CD4-positive, alpha-beta T cell treated with Interleukin-17A for 1 hour (primary cell): ENCODE measurements at places on chromosomes 7 and 10.
A peak's percentile ranks its signal among the peaks of the same experiment; 100 is the strongest.

DNA sequence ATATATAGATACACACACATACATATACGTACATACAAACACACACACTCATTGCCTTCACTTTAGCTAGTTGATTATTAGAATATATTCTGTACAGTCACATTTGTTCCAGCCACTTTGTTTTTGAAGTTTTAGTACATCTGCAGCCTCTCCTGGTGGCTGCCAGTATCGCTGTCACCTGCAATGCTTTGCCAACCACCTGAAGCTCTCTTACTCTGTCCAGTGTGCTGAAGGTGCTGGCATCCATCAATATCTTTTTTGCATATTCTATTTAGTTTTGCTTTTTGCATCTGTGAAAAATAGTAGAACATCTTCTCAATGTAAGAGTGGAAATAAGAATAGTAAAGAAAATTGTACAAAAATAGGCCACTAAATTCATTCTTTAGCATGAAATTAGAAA lies 388.6 kb downstream of the EXOC4 start:
- no peak for DNase-seq

DNA sequence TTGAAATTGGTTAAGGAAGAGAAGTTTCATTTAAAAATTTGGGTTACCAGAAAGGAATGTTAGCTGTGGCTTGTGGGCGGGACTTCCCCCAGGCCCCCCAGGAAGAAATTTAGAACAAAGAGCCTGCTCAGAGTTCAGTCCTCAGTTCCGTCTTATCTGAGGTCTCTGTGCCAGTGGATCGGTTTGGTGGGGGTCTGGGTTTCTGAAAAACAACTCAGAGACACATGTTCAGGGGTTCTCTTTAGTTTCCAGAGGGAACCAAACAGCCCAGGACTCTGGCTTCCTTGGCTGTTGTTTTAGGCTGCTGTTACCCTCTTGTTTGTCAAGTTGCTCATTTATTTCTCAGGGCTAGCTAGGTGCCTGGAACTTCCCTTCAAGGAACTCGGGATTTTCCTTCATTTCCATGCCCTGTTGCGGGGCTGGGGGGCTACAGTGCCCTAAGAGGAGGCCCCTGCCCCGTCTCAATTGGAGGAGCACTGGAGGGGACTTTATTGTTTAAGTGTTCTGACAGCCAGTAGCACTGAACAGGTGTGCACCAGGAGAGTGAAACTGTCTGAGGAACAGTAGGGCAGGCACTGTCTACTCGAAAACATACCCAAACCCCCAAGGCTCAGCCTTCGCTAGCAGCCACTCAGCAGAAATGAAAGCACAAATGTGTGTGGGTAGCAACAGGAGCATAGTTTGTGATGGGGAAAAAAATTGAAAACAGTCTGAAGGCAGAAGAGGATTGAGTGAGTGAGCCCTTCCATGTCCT lies 59.9 kb downstream of the ALOX5 start:
- peak; percentile 14 for DNase-seq

- DNase-seq, result no peak
These were observed 30.3 kb upstream of the IL6 start for GRCh38 chr7:22696541-22697228.

DNA sequence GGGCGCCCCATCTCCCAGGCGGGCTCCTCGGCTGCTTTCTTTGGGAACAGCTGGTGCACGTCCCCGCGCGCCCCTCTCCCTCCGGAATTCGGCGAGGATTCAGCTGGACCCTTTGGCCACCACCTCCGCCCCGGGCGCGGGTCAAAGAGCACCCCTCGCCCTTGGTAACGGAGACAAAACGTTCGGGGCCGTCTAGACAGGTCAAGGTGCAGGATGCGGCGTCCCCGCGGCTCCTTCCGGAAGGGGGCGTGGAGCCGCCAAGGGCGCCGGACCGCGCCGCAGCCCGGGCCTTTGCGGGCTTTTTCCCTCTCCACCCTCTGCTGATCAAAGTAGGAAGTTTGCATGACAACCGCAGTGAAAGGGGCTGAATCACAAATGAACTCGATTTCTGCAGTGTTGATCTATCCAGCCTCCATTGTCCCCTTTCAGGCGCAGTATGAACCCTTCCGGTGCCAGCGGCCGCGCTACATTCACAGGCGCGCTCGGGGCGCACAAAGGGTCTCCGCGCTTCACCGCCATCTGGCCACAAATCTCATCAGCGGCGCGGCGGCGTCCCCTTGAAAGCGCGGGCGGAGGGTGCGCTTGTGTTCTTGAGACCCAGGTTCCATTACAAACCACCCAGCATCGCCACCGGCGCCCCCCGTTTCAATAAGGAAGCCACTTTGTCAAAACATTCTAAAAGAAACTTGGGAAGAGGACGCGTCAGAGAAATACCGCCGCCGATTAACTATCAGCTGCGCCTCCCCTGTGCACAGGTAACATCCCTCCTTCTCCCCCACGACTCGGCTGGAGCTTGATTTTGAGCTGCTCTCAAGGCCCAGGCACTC lies 36.4 kb downstream of the CNPY1 start:
- no peak for DNase-seq

- no peak for DNase-seq
These were observed 564.2 kb downstream of the TCERG1L start for GRCh38 chr10:130747356-130747755.

DNA sequence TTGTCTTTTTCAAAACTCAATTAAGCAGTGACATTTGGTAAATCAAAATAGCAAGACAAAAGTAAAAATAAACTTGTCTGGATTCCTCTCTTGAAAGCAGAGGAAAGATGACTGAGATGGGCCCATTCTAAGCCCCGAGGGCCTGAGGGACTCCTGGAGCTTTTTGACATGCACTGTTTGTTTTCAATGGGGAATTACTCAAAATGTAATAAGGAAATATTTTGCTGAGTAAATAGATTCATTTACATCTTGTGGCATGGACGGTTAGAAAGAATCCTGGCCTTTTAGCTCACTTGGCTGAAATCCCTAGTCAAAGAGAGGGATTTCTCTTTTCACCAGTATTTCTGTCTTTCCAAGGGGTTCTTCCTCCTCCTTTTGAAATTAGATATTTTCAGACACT lies 108.0 kb downstream of the MKX start:
- no peak for DNase-seq

DNA sequence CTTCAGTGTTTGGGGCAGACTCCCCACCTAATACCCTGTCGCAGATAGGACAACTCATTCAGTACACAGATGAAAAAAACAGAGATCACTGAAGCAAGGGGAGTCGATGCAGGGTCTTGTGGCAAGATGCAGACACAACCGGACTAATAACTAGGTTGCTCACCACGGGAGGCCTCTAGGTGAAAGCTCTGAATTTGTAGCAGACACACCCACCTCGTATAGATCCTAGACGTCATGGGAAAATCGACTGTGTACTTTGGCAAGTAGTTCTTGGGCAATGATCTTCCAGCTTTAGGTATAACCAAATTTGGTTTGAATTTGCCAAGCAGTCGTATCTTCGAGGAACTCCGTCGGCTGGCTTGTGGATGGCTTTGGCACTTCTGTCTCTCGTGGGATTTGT lies 88.1 kb downstream of the TCF7L2 start:
- no peak for DNase-seq

DNA sequence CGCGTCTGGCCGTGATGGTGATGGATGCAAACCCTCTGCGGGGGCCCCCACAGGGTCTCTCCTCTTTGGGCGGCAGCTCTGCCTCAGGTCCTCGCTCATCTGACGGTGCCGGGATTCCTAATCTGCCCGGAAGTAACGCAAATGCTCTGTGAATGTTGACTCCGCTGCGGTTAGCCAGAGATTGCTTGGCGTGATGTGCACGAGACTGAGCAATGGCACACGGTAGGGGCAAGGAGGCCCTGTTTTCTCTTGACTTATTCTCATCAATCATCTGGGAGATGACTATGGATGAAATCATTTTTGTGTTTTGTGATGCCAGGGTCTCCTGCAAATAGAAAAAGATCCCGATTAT lies 116.5 kb upstream of the ADAM12 start:
- no peak for DNase-seq

GRCh38 chr7:127872122-127872521 lies 159.1 kb downstream of the LRRC4 start:
- DNase-seq, result no peak

- DNase-seq, result no peak
These were observed 104.1 kb downstream of the DOCK1 start for GRCh38 chr10:127009366-127009765.

DNA sequence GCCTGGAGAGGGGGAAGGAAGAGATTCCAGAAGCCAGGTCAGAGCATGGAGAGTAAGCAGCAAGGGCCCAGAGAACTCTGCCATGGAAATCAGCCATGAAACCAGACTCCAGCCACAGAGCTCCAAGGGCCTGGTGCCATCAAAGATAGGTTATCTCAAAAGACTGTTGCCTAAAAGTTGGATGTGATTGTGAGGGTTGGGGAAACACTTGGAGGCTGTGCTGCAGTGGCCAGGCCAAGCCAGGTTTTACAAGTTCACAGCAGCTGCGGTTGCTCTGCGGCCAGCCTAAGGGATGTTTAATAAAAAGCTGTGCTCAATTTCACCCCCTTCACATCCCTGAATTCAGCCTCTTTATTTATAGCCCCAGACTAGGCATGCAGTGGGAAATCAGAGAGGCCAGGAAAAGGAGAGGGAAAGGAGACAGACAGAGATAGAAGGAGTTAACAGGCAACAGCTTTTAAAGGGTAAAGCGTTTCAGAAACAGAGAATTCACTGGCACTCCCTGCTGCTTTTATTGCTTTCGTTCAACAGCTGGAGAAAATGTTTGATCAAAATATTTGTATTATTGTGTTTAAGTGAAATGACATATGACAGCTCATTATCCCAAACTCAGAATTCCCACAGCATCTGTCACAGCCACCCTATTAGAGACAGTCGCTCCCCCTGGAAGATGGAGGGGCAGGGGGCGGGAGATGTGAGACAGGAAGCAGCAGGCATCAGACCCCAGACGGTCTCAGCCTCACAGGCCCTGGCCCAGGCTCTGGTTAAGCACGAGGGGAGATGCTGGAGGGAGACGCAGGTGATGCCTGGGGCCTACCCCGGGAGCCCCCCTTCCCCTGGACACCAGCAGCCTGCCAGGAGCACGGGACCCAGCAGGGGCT lies 140.1 kb downstream of the GLI3 start:
- no peak for DNase-seq
